CD14-positive monocyte (primary cell): ENCODE measurements at places on chromosomes 4 and X.

GRCh38 chrX:633985-634958 is 3.7 kb downstream of the SHOX start:
- DNase-seq, result no peak

- no peak for DNase-seq
Observed at GRCh38 chr4:71093745-71094144, 100.3 kb downstream of the DCK start.

- DNase-seq, result no peak
Observed at GRCh38 chr4:84944947-84945346, 21.5 kb downstream of the WDFY3 start.

DNA sequence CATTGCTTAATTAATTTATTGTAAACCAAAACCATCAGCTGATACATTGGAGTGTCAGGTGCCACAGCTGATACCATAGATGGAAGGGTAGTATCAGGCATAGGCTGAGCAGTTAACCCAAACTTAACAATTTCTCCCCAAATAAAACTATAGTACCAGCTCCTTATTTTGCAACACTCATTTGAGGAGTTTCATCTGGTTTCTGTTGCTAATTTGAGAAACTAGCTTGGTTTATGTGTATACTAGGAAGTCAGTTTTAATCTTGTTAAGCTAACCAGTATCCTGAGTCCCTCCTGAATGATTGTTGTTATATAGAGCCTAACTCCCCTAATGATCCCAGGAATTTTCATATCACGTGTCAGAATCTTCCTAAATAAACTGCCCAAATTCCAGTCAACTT is 12.7 kb downstream of the DCAF16 start:
- DNase-seq, result no peak

GRCh38 chr4:70399319-70399718 is 1.6 kb downstream of the OPRPN start:
- DNase-seq, result no peak

GRCh38 chr4:128307123-128307571 is 19.5 kb upstream of the PGRMC2 start:
- no peak for DNase-seq

DNA sequence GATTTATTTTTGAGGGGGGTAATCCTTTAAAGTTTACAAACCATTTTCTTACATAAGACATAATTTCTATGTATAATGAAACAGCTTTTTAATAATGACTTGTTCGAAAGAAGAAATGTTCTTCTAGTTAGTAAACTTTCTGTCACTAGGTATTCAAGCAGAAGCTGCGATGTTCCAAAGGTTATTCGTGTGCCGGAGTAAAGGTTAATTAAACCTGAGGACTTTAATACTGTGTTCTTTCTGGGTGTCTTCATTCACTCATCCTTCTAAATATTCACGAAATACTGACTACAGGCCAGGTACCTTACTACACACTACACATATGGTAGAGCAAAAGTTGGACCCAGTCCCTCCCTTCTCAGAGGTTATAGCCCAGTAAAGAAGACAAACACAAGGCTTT is 96.7 kb downstream of the NR3C2 start:
- no peak for DNase-seq

- DNase-seq, result no peak
Observed at GRCh38 chr4:123257591-123257990, 139.0 kb upstream of the SPRY1 start.

DNA sequence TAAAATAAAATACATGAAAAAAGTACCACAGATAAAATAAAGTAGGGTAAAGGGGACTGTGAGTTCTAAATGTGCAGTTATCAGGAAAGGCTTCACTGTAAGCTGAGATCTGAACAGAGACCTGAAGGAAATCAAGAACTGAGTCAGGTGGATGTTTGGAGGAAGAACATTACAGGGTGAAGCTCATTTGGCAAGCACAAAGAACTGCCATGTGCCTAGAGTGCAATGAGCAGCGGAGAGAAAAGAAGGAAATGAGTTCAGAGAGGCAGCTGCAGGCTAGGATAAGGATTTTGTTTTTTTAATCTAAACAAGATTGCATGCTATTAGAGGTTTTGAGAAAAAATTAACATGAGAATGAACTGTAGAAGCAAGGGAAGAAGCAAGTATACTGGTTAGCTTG is 373.1 kb downstream of the STPG2 start:
- no peak for DNase-seq

GRCh38 chrX:97842468-97843199 is 958.9 kb downstream of the RPA4 start:
- DNase-seq, result no peak

DNA sequence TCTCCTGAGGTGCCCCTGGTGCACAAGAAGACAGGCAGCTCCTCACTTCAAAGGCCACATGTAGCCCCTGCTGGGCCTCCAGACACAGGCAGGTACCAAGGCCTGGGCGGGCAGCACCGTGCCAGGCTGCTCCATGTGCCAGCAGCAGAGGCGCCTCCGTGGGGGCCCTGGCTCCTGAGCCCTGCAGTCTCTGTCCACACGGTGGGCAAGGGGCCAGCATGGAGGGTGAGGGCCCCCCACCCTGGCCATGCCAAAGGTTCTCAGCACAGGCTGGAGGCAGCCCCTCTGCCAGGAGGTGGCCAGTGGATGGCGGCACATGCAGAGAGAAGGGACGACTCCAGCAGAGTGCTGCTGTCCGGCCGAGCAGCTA is 72.6 kb downstream of the FAM53A start:
- DNase-seq, result no peak

DNA sequence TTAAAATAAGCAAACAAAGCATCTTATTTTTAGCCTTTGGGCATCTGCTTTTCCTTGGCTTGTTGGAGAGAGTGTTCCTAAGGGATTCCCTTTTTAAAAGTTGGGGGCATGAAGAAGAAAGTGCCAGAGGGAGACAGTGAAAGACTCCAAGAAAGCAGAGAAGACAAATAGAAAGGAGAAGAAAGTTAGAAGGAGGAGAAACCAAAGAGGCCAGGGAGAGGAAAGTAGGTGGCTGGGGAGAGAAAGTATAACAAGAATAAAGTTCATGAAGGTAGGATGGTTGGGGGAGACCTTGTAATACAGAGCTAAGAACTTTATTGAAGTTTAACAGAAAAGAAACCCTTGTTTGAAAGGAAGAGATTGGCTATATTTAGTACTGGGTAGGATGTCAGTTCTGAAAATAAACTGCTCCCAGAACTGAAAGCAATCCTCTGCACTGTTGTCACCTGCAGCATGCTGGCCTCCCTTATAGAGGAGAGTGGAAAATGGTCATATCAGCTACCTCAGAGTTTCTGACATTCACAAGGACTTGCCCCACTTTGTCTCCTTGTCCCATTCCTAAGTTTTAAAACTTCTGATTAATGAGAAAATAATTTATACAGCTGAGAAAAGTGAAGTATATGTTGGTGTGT is 125.3 kb upstream of the VAMP7 start:
- DNase-seq, result no peak

GRCh38 chr4:149140841-149141240 is 674.8 kb downstream of the IQCM start:
- DNase-seq, result no peak

DNA sequence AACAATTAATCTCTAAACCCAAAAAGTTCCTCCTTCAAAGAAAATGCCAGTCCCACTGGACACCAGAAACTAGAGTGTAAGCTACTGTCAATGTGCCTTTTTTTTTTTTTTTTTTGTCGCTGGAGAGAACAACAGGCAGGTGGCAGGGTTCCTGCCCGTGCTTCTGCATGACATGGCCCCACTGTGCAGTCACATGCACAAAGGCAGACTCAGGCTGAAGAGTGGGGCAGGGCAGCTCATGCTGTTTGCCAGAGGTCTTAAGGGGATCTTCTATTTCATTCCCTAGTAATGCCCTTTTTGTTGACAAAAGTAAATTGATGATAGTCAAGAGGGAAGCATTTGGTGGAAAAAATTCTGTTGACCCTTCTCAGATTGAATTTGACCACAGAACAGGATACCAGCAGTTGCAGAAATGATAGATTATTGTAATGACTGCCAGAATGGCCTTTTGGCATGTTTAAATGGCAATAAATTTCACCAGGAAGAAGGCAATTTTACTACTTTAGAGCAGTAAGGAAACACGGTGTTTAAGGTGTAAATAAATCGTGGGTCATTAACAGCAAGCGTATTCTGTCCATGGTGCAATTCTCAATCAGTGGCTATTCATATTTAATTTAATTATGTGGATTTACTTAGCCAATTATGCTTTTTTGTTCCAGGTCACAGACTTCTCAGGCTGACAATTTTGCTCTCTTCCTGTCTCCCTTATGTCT is 80.9 kb downstream of the NKX6-1 start:
- DNase-seq, result no peak

- no peak for DNase-seq
Observed at GRCh38 chr4:165379678-165380064, 863 bp downstream of the CPE start.

DNA sequence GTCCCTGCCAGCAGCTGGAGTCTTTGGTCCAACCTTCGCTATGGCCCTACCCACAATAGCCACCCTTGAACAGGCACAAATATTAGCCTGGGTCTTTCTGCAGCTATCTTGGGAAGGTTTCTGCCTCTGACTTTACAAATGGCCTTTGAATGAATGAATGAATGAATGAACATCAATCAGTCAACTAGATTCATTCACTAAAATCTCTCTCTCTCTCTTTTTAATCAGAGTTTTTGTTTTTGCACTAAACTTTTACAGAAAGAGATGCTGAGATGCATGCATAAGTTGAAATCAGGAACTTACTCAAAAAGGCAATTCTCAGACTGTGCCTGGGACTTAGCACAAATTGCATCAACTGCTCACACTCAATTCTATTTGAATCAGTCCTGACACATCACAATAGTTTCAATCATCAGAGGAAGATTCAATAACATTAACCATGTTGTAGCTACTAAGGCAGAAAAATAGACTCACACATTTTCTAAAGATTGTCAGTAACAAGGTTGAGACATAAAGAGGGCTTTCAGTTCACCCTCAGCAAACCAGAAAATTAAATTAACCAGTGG is 55.0 kb downstream of the ANXA3 start:
- no peak for DNase-seq

- DNase-seq, result no peak
Observed at GRCh38 chr4:76250962-76251361, 559 bp upstream of the FAM47E start.

DNA sequence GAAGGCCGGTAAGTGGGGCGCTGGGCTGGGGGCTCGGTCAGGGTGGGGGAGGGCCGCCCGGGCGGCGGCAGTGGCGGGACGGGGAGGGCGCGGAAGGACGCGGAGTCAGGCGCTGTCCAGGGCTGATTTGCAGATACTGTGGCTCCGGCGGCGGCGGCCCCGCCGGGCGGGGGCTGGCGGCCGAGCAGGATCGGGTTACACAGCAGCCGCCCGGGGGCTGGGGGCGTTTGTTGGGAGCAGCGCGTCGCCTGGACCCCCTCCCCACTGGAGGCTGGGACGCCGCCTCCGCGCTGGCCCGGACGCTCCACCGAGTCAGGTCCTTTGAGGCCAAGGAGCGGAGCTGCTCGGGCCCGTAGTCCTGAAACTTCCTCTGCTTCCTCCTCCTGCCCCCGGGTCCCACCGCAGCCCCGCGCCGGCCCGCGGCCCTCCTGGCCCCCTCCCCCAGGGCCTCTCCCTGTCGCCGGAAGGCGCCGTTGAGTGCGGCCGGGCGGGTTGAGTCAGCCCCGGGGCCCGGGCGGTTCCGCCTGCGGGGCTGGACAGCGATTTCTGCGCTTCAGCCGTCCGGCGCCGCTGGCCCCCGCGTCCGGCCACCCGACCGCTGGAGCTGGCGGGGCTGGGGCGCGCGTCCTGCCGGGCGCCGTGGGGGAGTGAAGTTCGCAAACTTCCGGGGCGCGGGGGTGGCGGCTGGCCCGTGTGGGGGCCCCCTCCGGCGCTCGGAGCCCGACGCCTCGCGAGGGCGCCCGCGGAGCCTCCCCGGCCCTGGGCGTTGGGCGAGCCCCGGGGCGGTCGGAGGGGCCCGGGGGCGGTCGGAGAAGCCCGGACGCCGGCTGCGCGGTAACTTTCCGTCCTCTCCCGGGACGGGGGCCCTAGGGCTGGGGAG is 746 bp downstream of the REST start:
- DNase-seq, result peak; percentile 58

DNA sequence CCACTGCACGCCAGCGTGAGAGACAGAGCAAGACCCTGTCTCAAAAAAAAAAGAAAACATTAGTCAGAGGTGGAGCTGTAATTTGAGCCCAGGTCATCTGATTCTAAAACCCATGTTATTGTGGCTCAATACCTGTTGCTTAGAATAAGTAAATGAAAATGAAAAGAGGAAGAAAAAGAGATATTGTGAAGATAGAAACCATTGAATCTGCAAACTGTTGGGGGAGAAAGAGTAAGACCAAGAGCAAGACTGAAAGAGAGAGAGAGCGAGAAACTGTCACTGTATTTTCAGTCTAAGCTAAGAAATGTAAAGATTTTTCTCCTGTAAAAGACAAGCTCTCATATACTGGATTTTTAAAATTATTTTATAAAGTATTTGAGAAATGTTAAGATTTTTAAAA is 9.7 kb upstream of the IGSF1 start:
- no peak for DNase-seq

DNA sequence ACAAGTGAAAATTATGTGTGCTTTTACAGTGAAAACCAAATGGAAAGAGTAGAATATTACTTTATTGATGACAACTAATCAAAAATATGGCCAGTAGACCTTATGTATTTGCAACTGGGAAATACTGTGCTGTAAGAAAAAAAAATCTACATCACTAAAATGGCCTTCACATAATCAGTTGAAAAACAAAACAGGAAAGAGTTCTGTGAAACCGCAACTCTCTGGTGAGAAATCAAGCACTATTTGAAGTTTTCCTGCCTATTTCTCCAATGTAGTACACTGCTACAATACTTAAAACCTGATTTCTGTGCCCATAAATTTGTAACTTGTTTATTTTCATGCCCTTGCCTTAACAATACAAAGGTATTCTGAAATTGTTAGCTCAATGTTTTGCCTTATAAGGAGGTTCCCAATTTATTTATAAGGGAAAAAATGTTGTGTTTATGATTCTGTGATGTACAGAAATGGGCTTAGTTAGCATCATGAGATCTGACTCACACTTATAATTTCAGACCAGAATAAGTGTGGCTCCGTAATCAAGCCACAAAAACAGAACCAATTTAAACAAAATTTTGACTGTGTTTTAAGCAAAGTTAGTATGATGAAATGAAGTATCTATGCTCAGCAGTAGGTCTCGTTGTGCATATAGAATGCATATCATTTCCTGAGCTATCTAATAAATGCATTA is 147.1 kb downstream of the FAT4 start:
- DNase-seq, result no peak

DNA sequence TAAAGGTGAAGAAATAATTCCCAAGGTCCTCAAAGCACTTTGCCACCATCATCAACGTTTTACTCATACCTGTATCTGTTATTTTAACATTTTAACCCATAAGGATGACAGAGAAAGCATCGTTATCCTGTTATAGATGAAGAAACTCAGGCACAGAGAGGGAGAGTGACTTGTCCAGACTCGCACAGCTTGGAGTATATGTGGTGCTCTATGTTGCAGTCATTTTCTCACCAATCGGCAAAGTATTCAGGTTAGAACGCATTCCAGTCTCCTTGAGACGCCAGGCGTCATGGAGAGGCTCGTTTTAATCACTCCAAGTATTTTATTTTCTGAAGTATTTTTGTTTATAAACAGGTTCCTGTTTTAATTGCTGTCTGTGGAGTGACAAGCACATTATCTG is 73.5 kb downstream of the IRF2 start:
- DNase-seq, result no peak
